ENCODE measurements at places on chromosomes 3 and 15. TPM values are rescaled to one million over a fixed set of nuclear protein-coding genes. Genes with fewer than 3 reads are reported as not detected.

REC114 gene
- not detected for total RNA-seq

CDHR4 gene
- not detected for total RNA-seq

GRCh38 chr15:59738676-59739075 lies 49.6 kb upstream of the BNIP2 start:
- DNase-seq, result no peak

GRCh38 chr15:93041159-93041547 lies 47.9 kb downstream of the RGMA start:
- no peak for DNase-seq

DNA sequence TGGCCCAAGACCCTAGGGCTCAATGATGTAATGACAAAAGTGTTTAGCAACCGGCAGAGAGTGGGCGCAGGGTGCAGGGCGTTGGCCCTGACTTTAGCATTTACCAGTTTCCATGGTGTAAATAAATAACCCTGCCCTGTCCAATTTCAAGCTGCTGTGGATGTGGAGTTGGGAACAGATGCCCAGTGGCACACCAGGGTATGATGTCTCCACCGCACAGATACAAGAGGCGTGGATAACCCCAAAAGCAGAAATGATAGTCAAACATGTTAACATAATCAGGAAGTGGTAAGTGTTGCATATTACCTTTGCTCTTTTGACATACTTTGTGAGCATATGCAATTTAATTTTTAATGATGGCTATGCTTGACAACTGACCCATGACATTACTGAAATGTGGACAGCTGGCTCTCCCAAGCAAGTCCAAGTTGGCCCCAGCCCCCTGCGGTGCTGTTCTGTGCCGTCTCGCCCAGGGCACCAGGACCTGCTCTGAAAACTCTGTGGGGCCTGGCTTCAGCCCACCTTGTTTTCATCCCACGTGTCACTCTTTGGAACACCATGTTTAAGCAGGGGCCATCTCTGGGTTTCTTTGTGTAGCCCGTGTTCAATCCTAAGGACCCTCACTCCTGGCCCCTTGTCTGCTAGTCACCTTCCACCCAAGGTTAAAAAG lies 10.8 kb upstream of the ANPEP start:
- no peak for DNase-seq

GRCh38 chr3:27532426-27533260 lies 48.5 kb upstream of the SLC4A7 start:
- DNase-seq, result no peak

Measured in activated T-cell treated with anti-CD3 and anti-CD28 coated beads, Interleukin-2, amount 50 U/mL, for 4 hours (primary cell).